Stimulated activated CD8-positive, alpha-beta memory T cell treated with anti-CD3 and anti-CD28 coated beads, Interleukin-2, amount 100 ng/mL, for 1 hour (primary cell): ENCODE measurements at places on chromosomes 6 and 20.

DNA sequence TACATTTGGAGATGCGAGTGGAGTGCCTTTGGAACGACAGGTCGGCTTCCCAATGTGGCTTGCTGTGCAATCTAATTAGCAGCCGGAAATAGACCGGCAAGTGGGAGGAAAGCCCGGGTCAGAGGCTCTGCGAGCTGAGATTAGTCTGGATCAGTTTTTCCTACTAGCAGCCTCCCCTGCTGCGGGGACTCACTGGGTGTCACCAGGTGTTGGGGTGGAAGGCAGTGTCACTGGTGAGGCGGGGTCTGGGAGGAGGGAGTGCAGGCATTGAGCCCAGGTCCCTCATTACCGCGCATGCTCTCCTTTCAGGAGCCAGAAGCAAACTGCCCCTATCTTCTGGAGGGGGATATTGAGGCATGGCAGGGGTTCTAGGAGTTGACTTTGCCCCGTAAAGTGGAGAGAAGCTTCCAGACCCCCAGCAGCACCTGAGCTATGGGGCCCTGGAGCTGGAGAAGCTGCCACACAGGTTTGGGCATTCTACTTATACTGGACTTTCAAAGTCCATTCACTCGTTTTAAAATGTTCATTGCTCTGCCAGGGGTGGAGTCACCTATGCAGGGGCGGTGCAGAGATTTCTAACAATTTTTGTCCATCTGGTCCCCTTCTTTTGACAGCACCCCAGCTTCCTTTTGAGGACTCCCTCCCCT lies 11.0 kb downstream of the SULF2 start:
- DNase-seq = no peak

DNA sequence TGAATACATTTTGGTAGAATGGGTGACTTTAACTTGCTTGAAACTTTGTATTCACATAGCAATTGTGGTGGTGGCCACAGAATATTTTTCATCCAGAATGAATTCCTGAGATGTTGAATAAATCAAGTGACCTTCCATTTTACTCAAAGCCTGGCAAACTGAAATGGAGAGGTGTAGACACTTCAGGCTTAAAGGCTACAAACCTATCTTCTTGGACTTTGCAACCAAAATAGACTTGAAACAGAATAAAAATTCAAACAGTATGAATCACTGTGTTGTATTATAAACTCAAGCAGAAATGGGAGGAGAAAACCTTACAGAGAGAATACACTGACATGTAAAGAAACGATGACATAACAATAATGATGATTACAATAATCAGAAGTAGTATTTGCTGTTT lies 371.6 kb downstream of the BCKDHB start:
- DNase-seq = no peak

DNA sequence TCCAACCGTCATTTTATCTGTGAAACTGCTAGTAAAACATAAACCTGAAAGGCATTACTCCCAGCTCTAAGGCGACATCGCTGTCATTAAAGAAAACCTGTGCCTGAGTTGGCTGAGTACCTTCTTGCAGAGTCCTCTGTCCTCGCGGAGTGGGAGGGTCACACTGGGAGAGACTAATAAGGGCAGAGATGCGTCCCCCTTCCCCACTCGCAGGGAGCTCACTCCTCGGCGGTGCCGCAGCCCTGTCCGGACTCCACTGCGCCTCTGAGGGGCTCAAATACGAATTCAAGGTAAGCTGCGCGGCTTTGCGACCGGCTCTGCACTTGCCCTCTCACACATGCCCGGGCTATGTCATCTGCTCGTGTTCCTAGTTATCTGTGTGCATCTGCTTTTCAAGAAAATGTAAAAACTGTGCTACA lies at the start of gene COL19A1:
Gene COL19A1 (plus strand): TSS at position 206 of the 419 bp plus-strand sequence. CDS start 13,012 bp downstream, outside the sequence.
- DNase-seq = no peak

- DNase-seq = no peak
Observed at GRCh38 chr6:3770023-3770720, 18.7 kb upstream of the PXDC1 start.

- DNase-seq = no peak
Observed at GRCh38 chr6:163373240-163373639, 41.3 kb upstream of the QKI start.

DNA sequence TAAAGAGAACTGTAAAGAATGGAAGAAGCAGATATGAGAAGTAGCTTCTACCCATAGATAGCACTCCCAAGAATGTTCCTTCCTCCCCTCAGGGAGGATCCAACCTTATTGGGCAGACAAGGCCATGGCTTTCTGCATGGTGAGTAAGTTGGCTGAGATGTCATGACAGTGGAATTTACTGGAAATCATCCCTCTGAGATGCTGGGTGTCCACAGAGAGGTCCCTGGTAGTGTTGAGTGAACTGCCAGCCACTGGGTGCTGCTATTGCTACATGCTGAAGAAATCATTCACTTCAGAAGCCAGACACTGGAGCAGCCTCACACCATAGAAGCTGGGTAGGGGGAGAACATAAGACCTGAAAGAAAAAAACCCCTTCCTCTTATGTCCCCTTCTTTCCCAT lies 46.4 kb upstream of the FERMT1 start:
- no peak for DNase-seq

- DNase-seq = no peak
Observed at GRCh38 chr6:108959972-108960582, 111.9 kb downstream of the ARMC2 start.

DNA sequence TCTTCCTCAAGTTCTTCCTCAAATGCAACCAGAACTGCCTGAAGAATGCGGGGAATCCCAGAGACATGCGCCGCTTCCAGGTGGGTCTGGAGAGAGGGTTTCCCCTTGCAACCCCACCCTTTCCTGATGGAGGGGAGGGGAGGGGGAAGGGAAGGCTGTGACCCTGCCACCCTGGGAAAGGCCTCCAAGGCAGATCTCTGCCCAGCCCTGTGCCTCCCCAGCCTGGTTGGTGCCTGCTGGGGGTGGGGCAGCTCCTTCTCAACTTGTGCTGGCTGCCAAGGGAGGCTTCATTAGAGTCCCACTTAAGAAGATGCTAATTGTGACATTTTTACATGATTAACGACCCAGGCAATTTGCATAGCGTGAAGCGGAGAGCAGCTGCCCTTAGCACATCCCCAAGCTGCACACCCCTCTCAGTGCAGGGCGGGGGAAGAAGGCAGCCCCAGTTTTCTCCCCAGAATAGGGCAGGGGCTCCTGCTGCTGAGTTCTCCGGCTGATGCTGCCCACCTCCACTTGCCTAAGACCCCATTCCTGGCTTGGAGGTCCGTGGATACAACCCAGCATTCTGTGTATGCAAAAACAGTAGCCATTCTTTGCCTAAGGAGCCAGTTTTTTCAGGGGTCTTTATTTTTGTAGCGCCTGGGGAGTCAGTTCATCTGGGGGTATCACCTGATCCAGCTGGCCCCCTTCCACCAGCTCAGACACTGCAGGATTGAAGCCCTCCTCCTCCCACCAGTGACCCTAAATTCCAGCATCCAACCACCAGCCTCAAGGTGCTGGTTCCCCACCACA lies 51.7 kb downstream of the CPXM1 start:
- no peak for DNase-seq

- no peak for DNase-seq
Observed at GRCh38 chr6:134056046-134056445, 3.6 kb upstream of the SLC2A12 start.

DNA sequence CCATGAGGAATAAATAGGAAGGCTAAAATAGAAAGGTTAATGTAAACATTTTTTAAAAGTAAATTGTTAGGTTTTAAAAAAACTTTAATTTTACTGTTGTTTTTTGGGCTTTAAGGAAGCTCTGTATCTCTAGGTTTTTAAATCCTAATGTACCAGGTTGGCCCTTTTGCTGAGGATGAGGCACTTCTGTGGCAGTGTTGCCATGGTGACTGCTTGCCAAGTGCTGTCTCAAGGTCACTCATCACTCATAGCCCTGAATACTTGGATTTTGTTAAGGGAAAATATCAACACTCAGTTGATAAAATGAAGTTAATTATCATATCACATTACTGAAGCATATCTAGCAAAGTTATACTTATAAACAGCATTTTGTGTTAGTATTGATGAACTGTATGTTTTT lies 50.2 kb downstream of the NCOA3 start:
- DNase-seq = no peak

GRCh38 chr6:120354452-120355098 lies 979.7 kb downstream of the TBC1D32 start:
- no peak for DNase-seq

DNA sequence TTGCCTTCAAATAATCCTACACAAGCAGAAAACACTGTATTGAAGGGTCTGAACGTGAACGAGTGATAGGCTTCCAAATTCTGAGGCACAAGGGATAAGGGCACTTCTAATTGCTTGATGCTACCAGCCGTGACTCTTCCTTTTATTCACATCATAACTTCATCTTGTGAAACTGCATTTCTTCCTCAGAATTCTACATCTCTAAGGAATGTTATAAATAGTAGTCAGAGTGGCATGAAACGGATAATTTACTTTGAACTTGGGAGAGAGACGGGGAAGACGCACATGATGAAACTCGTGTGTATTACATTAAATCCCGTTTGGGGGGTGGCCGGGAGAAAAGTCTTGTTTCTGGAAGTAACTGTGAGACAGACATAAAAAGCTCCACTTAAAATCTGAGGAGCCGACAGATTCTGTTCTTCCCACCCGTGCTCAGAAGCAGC lies 754 bp downstream of the HDDC2 start:
- DNase-seq = no peak

- DNase-seq = no peak
Observed at GRCh38 chr20:38181971-38182370, 16.9 kb upstream of the TGM2 start.

- no peak for DNase-seq
Observed at GRCh38 chr6:116221067-116221466, 32.8 kb downstream of the TSPYL4 start.

GRCh38 chr6:31162463-31163165 lies 4.2 kb downstream of the TCF19 start:
- DNase-seq = no peak

- no peak for DNase-seq
Observed at GRCh38 chr6:7561153-7561964, 19.9 kb downstream of the DSP start.

DNA sequence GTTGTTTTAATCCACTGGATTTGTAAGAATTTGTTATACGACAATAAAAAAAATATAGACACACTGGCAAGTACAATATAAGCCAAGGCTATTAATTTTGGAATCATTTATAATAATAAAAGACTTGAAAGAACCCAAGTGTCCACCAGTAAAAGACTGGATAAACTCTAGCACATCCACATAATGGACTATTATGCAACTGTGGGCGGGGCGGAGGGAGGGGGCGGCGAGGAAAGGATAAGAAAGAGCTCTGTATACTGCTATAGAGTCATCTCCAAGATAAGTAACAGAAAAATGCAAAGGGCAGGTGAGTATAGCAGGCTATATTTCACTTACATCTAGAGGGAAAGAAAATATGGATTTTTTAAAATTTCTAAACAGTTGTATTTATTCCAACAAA lies 123.3 kb downstream of the TBC1D32 start:
- no peak for DNase-seq

DNA sequence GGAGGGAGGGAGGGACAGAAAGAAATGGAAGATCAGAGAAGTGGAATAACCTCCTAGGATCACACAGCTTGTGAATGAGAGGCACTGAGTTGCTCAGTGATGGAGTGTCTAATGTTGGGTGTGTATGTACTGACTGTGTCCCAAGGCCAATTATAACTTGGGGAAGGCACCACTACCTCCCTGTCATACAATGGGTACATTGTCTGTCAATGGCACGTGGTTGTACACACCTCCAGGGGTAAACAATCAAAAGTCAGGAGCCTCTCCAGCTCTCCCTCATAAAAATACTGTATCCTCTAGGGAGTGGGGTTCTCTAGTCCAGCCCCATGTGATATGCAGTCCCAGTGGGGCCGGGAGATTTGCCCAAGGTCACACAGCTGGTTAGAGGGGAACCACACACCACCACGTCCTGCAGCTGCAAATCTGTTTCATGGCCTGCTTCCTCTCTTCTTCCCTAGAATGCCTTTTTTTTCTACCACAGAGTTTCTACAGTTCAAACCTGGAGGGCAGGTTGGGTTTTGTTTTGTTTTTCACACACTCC lies 112.5 kb downstream of the SNX5 start:
- DNase-seq = no peak

- DNase-seq = no peak
Observed at GRCh38 chr6:138953451-138953850, 34.6 kb downstream of the REPS1 start.

- DNase-seq = no peak
Observed at GRCh38 chr6:52815167-52816092, 11.8 kb upstream of the GSTA1 start.

DNA sequence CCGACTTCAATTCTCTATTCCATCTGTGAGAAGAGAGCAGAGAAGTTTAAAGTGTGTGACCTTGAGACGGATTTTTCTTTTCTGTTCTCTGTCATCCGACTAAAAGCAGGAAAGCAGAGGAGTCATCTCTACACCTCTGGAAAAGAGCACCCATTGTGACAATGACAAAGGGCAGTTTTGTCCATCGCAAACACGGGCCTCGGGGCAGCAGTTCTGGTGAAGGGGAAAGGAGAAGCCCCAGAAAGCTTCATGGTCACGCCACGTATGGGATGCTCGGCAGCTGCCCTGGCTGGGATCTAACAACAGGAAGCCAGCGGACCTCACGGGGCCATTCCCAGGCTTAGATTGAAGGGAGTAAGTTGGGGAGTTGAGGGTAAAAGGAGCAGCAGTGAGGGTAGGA lies 52.0 kb upstream of the HBS1L start:
- no peak for DNase-seq

DNA sequence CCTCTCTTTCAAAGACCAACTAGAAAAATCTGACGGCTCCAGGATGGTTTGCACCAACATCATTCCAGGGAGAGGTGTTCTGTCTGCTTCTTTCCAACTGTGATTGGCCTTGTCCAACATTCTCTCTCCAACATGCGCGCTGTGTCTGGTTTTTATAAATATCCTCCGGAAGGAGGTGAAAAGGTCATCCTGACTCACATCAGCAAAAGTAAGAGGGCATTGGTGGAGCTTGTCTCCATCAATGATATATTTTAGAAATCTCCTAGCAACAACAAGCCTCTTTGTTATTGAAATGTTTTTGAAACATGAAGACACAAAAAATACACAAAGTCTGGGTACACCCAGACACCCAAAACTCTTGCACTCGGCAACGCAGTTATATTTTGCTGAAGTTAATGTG lies 475.3 kb upstream of the JARID2 start:
- DNase-seq = no peak

DNA sequence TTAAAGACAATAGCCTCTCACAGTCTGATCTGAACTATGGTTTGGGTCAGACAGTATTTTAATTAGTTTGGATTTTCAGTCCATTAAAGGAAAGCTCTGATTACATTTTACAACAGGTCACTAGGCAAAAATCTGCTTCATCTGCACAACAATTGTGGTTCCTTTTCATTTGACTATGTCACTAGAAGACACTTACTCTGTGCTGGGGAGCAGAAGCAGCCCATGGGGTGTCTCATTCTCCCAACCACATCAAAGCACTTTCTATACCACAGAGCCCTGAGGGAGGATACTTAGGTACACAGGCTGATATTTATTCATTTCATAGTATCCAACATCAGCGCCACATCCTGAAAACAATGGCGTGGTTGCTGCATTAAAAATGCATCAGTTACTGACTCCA lies 36.6 kb upstream of the HDAC2 start:
- DNase-seq = no peak

- DNase-seq = no peak
Observed at GRCh38 chr6:169162249-169162648, 91.4 kb downstream of the THBS2 start.

GRCh38 chr6:169984181-169985120 lies 233.0 kb downstream of the ERMARD start:
- DNase-seq = no peak
